Kasumi-1 (cell line): ENCODE measurements at places on chromosomes 13 and 19.

DNA sequence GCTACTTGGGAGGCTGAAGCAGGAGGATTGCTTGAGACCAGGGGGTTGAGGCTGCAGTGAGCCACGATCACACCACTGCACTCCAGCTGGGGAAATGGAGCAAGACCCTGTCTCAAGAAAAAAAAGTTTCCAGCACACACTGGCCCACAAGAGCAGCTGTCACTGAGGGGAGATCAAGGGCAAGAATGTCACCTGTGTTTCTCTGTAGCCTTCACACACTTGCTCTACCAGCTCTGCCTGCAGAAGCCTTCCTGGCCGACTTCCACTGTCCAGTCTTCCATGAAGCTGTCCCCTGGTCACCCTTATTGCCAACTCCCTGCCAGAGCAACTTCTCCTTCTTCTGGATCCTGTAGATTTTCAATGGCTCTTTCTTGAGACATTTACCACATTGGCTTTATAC is 158.0 kb downstream of the KCTD15 start:
- no peak for DNase-seq

GRCh38 chr13:24027494-24027893 is 130.2 kb upstream of the C1QTNF9B start:
- no peak for DNase-seq

DNA sequence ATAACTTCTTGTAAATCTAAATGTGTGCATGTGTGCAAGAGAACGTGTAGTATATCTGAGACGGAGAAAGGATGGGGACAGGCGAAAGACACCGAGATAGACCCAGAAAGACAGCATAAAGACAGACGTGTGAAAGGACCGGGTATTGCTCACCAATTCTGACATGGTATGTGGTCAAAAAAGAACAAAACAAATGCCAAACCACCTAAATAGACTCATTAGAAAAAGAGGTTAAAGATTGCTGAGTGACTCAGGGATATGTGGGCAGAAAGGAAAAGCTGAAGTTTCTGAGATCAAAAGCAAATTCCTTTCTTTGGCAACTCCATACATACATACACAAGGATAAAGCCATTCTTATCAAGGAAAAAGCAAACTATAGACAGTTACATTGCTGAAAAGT is 179.7 kb upstream of the TSC22D1 start:
- no peak for DNase-seq

DNA sequence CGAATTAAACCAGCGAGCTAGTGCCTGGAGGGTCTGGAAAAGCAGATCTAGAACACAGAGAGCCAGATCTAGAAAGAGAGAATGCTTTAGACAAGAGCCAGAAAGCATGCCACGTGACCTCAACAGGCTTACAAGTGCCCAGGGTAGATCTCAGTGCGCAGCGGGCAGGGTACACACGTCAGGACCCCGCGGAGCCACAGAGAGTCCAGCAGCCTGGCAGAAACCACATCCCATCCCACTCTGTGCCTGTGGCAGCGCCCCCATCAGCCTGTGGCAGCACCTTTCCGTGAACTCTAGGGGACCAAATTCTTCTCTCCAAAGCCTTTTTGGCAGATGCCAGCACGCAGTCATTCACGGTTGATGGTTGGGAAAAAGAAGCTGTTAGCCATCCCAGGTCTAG is 5.9 kb downstream of the ARHGEF1 start:
- DNase-seq: no peak
